Cerebellar cortex (tissue), 1 donor: ENCODE measurements at places on chromosomes 3 and 15.

DNA sequence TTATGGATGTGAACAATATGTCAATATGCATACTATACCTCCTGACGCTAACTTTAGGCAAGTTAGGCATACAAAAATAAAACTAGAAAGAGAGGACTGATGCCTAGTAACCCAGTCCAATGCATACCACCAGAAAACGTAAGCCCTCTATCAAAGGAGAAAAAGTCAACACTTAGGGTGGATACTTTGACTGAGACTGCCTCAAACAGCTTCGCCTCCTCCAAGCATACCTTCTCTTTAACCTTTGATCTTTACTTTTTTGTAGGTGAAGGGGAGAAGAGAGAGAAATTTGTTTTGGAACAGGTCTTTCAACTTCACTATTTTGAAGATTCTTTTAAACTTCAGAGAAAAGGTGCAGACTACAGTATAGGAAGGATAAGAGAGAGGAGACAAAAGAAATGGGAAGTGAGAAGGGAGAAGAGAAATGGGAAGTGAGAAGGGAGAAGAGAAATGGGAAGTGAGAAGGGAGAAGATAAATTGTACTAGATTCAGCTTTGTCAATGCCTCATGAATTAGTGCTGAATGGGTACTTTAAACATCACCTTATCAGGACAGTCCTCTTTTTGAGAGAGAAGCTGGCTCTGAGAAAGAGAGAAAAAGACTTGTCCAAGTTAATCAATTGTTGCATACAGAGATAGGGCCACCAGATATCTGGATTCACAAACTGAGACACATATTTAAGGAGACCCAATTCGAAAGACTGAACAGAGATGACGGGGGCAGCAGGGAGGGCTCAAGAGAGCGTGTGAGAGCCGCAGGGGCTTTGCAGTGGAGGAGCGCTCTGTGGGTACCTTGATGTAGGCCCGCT is 1.0 kb downstream of the P3H2 start:
- no peak for DNase-seq

DNA sequence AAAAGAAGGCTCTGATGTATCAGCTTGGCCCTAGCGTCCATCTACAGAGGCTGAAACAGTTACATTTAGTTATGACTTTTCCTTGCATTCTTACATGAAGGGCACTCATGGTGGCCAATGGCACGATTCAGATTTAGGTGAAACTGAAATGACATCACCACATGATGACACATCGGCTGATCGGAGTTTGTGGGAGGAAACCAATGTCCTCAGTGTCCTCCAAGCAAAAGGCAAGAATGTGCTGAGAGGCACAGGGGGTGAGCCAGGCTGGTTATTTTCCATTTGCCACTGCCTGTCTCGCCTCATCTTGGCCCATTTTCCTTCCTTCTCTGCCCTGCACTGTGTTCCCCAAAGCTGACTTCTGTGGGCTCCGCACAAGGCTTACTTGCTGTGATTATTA is 34.4 kb downstream of the TARS3 start:
- no peak for DNase-seq

- no peak for DNase-seq
Observed at GRCh38 chr3:111260878-111261277, 189.3 kb downstream of the NECTIN3 start.

DNA sequence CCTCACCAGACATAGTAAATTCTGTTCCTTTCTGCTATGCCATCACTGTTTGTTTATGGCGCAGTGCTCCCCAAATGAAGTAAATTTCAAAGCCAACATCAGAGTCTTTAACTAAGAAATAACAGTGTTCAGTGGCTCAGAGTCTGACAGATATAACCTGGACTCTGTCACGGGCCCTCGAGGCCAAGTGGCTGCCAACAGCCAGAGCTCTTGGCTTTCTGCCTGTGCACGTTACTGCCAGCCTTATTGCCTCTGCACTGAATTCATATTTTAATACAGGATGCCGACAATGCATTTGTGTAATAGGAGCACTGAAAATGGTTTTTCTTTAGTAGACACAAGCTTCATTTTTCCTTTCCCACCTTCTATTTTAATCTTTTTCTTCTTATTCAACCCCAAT is 219.9 kb downstream of the NLGN1 start:
- peak; percentile 87 for DNase-seq

DNA sequence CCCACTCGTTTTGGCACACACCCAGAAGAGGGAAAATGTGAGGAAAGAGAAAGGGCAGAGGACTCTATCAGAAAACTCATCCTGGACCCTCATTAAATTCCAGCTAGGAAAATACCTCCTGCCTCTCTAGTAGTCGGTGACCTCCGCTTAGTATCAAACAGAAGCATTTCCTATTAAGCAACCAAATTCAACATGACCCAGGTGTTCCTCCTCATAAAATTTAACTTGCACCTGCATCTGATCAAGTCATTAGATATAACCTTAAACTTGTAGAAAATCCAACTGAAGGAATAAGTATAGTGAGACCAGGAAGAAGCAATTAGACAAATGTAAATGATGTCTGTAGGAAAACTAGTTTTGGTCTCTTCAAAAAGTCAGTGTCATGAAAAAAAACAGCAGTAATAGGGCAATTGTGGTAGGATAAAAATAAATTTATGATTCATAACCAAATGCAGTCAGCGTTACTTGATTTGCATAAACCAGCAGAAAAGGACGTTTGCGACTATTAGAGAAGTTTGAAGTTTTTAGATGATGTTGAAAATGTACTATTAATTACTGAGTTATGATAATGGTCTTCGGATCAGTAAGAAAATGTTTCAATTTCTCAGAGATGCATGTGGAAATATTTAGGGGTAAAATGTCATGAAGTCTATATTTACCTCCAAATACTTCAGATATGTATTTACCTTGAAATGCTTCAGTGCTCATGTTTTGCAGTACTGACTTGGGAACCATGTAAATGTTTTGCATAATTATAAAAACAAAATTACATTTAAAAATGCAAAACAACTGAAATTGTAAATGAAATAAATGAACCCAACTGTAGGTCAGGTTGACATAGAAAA is 44.6 kb downstream of the LDHAL6B start:
- DNase-seq = no peak

GRCh38 chr3:55442861-55443260 is 44.2 kb downstream of the WNT5A start:
- no peak for DNase-seq

DNA sequence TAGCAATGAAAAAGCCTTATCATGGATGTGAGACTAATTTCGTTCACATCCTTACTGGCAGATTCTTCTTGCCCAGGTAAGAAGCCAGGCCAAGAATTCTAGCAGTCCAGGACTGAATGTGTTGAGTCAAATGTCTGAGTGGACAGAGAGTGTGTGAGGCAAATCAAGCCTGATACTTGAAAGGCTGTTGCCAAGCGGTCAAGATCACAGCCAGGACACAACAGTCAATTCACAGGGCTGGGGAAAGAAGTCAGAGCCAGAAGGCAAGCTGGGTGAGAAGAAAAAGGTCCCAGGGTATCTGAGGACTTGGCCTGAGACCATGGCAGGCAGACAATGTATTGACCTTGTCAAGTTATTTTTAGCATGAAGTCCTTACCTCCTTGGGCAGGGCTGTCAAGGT is 301.3 kb downstream of the ZNF385D start:
- peak; percentile 59 for DNase-seq
